Cardiac muscle cell (in vitro differentiated cells and primary cell): ENCODE measurements at places on chromosomes 11 and 22.

- DNase-seq, result no peak
Measured at GRCh38 chr22:36125434-36125833, 35.1 kb downstream of the APOL3 start.

DNA sequence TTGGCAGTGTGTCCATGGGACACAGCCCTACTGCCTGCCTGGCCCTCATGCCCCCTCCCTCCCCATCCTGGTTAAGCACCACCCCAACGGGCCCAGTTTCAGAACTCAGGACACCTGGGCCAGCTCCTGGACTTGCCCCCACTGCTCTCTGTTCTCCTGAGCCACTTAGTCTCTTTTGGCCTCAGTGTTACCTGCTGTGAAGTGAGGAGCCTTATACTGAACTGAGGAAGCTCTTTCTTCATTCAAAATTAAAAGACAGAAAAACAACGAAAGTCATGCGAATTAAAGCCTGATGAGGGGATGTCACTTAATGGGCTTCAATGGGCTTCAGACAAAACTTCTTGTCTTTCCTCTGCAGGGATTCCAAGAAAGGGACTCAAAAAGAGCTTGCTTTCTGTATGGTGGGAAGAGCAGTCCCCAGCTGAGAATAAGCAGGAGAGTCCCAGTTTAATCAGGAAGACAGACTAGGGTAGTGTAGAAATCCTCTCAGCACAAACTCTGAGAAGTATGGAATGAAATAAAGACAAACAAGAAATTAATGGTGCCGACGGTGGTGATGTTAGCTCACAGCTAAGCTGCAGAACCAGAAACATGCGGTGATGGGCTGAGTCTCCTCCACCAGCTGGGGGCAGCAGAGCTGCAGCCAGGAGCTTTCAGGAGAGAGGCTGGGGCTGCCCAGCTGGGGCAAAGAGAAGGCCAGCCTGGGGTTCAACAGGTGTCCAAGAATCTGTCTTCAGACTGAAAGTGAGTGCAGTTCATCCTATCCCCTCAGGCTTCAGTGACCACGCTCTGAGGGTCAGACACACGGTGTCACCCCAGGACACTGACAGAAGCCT lies 101.0 kb downstream of the GGTLC2 start:
- DNase-seq, result peak; percentile 45

- peak; percentile 60 for DNase-seq
Measured at GRCh38 chr11:2138068-2138430, 1.1 kb downstream of the IGF2 start.

DNA sequence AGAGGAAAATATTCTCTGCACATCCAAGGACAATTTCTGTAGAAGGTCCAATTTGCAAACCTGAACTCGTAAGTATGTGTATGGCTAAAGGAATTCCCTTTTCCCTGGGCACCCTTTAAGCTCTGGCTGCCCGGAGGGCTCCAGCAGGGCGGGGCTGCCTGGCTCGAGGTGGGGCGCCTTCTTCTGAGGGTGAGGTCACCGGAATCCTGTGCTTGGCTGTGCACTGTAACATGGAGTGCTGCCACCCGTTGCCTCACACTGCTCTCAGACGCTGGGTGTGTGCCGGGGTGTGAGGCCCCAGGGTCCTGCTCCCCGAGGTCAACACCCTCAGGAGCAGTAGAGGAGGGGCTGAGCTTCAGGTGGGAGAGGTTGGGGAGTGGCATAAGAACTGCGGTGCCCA lies 61.5 kb downstream of the SYN3 start:
- no peak for DNase-seq

DNA sequence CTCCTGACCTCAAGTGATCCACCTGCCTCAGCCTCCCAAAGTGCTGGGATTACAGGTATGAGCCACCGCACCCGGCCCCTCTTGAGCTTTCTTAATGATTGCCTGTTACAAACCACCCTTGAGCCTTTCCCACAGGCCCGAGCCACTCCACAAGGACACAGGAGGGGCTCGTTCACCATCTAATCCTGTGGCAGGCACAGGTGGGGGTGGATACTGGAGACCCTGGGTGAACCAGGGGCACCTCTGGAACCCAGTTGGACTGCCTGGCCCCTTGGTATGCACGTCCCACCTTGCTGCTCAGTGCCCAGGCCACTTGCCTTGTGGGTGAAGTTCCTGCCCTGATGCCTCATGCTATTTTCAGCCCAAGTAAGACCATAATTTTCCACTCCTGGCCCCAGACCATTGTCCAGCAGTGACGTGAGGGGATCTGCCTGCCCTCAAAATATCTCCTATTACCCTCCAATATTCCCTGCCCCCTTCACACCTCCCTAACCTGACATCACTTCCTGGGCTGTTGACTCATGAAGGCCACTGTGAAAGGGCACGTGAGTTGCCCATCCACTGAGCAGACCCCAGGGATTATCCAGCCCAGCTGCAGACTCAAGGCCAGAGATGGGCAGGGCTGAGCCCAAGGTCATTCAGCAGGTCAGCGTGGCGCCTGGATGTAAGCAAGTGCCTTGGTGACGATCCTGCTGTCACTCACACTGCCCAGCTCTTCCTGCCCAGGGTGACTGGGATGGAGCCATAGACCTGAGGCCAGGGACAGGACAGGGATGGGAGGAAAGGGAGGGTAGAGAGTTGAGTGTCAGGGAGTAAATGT lies 19.6 kb downstream of the P2RY2 start:
- DNase-seq, result no peak

GRCh38 chr11:20616920-20617319 lies 17.5 kb downstream of the SLC6A5 start:
- peak; percentile 32 for DNase-seq

DNA sequence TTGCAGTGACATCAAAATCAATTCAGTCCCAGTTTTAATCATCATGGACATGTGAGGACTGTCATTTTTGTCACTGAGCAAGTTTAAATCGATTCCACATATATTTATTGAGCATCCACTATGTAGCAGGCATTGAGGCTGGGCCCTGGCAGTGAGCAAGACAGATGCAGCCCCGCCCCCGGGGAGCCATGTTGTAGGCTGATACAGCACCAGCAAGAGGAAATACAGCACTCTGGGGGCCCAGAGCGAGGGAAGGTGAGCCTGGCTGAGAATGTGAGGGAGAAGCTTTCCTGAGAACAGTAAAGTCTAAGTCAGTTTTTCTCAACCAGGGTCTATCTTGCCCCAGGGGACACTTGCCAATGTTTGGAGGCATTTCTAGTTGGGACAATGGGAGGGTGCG lies 108.6 kb upstream of the ASPHD2 start:
- no peak for DNase-seq

DNA sequence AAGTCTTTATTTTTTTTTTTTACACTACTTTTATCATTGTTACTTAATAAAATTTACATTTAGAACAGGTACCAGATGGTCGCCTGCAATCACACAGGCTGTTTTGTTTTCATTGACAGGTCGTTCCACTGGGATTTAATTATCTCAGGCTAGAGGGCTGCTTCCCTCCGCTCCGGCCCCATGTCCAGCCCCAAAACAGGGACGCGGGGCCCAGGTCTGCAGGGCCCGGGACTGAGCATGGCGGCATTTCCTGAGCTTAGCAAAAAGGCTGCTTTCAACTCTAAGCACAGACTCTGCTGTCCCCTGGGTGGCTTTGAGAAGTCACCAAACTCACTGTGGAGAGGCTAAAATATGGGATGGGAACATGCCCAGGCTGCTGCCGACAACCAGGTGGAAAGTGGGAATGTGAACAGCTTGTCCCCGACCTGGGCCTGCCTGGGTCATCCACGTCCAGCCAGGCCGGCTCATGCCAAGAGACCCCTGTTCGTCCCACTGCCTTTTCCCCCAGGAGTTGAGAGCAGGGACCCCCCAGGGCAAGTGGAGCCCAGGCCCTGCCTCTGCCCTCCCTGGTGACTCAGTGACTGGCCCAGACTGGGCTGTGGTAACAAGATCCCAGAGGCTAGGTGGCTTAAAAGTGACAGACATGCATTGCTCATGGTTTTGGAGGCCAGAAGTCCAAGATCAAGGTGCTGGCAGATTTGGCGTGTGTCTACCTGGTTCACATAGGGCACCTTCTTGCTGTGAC lies 150.0 kb downstream of the SHANK2 start:
- no peak for DNase-seq

DNA sequence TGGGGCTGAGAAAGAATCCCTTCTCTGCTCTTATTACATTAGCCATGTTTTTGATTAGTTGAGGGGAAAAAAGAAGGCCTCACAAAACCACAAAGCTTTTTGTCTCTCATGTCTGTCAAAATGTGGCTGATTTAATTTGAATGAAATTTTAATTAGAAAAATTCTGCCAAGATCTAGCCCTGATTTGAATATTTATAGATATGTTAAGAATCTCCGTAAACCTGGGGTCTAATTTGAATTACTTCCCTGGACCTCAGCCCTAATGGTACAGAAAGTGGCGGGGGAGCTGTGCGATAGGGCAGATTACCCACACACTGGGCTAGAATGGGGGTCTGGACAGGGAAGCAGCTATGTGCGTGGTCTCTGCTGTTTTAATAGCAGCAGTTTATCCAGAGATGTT lies 141.3 kb upstream of the TTC12 start:
- DNase-seq, result no peak

GRCh38 chr11:92697461-92698312 lies 271.8 kb upstream of the MTNR1B start:
- DNase-seq, result no peak

DNA sequence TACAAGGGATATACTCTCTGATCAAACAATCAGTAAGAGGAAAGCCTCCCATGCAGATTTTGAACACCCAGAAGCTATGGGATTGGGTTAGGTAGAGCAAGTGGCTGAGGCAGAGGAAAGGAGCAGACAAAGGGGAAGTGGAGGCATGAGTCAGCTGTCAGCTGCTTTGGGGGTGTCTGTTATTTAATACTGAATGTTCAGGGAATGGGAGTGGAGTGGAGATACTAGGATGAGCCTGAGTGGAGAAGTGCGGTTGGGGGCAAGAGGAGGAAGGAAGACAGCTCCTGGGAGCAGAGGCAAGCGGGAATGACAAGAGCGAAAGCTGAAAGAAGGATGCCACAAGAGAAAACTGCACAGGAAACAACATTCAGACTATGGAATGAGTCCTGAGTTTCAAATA lies 22.7 kb upstream of the TMPRSS5 start:
- DNase-seq, result no peak

DNA sequence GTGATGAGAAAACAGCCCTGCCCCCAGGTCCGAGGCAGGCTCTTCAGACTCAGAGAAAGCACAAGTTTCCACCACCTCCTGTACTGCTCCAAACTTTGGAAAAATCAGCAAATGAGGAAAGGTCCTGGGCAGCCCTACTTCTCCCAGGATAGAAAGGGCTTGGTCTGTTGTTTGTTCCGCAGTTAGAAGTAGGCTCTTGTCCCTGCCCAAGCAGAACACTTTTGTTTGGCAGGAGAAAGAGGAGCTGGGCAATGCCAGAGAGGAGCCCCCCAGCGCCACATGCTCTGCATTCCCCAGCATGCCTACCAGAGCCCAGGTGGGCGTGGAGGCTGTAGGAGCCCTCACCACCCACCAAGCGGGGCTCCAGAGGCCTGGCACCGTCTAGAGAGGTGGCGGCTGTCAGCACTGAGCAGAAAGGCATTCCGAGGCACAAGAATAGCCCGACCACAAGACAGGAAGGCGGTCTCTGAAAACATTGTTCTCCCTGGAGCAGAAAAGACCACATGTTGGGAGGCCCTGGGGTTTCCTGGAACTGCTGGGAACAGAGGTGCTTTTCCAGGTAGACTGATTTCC lies 90.3 kb upstream of the CD82 start:
- no peak for DNase-seq

GRCh38 chr11:84866922-84867321 lies 760.2 kb downstream of the DLG2 start:
- no peak for DNase-seq

DNA sequence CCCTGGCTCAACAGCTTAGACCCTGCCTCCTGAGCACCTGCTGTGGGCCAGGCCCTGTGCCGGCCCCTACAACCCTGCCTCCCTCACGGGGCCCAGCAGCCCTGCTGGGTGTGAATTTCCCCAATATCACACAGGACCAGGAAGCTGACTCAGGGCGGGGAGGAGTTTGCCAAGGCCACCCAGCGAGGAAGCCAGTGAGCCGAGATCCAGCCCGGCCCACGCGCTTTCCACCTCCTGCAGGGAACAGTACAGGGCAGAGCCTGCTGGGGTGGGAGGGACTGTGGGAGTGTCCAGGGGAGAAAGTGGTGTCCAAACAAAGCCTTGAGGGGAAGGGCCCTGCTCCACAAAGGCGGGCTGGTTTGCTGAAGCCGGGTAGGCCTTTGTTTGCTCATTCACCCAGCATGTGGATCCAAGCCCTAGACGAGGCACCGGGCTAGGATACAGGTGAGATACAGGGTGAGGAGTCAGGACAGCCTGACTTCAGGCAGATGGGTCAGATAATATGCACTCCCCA lies 26.8 kb downstream of the RPL3 start:
- DNase-seq, result peak; percentile 99

- DNase-seq, result no peak
Measured at GRCh38 chr11:106959386-106959785, 58.9 kb downstream of the GUCY1A2 start.

- no peak for DNase-seq
Measured at GRCh38 chr11:101444164-101444563, 139.6 kb downstream of the TRPC6 start.

- DNase-seq, result no peak
Measured at GRCh38 chr11:3155216-3155615, 9.9 kb downstream of the OSBPL5 start.

DNA sequence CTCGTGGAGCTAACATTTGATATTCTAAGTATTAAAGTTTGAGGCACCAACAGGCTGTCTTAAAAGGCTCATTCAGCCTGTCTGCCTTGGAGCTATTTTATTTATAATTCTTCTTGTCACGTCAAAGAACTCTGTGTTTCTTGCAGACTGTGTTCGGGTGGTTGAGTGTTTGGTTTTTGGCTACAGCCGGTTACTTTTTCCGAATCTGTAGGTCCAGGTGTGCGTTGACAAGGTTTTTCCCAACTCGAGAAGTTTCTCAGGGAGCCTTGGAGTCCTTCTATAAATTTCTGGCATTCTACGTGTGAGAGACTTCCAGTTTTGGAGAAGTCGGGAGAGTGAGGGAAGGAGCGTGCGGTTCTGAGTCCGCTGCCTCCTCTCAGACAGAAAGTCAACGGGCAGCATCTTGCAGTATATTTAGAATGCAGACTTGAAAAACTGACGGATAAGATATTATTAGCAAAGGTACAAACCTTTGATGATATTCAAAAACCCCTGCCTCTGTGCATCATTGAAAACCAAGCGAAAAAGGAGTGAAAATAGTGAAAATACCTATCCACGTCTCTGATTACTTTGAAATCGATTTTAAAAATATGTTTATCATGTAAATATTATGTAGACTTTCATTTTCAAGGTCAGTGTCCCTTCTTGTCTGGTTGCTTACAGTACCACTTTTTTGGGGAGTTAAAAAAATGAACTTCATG lies 85.2 kb upstream of the PPARA start:
- no peak for DNase-seq

DNA sequence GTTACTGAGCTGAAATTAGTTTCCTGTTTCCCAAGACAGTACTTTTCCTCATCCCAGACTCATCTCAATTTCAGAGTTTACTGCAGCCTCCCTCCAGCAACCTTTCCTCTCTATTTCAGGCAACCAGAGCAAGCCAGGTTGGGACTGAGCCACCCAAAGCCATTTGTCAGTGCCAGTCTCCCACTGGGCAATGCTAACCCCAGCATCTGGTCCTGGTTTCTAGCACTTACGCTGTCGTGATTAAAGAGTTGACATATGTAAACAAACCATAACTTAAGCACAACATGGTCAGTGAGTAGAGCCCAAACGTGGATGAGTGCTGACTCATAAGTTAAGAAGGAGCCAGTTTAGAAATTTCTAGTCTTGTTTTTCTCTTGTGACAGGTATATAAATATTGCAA lies 119.6 kb upstream of the BLID start:
- peak; percentile 12 for DNase-seq
